ENCODE measurements at places on chromosomes 2 and 18.

- no peak for DNase-seq
Measured at GRCh38 chr2:69700381-69700780, 41.6 kb upstream of the ANXA4 start.

DNA sequence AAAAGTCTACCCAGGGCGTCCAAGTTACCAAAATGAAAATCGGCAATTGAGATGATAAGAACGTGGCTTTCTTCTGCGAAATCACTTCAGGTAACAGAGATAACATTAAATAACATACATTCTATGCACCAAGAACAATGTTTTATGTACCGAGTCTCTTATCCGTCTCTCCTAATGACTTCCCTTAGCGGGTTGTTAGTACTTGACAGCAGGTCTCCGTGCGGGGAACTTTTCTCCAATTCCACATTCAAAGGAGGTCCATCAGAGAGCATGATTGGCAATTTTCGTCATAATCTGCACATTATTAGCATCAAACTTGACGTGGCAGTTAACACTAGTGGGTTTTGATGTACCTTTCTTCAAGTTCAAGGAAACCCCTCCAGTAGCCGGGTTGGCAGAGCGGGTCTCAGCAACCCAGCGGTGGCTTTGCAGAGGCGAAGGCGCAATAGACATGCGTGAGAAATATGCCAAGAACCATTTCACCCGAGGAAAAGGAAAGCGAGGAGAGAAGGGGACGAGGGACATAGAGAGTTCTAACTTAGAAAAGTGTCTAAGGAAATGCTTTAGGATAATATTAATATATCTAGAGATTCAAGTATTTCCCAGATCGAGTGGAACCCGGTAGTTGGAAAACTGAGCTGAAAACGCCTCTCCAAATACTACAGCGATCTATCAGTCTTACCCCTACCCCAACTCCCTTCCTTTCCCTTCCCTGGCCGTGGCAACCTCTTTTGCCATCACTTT lies 5.0 kb downstream of the EVX2 start:
- no peak for DNase-seq

GRCh38 chr2:136246086-136246669 lies 128.2 kb upstream of the CXCR4 start:
- DNase-seq = no peak

- DNase-seq = no peak
Measured at GRCh38 chr18:73645160-73645715, 502.4 kb downstream of the FBXO15 start.

- DNase-seq = no peak
Measured at GRCh38 chr2:174686430-174686829, 77.8 kb downstream of the CHRNA1 start.

DNA sequence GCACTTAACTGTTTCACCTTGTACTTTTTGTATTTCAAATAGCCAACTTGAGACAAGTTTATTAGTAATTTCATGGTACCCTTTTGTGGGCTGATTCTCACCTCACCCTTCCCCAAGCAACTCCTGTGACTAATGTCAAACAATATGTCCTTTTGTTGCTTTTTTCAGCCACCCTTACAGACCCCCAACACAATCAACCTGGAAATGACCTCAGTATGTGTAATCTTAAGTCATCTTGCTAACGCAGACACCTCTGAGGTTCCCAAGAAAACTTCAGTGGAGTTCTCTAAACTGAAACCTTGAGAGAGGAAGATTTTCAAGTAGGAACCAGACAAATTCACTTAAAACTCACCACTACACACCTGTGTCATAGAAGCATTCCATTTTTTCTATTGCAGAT lies 69.5 kb downstream of the KYNU start:
- no peak for DNase-seq

DNA sequence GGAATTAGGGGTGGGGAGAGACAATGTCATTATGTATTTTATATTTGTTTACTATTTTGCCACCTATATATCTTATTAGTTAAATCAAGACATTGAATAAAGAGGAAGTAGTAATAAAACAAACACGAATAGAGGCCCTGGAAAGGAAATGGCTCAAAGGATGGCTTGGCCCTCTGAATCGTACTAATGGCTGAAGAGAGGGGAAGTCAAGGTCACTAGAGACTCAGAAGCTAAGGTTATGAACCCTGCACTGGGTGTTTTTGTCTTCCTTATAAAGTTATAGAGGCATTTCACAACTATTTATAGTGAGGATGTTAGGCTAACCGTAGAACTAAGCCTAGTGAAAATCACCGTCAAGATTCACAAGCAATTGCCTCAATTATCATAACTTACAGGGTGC lies 685.9 kb downstream of the ARHGAP15 start:
- no peak for DNase-seq

- no peak for DNase-seq
Measured at GRCh38 chr18:22839340-22839821, 93.7 kb upstream of the RBBP8 start.

DNA sequence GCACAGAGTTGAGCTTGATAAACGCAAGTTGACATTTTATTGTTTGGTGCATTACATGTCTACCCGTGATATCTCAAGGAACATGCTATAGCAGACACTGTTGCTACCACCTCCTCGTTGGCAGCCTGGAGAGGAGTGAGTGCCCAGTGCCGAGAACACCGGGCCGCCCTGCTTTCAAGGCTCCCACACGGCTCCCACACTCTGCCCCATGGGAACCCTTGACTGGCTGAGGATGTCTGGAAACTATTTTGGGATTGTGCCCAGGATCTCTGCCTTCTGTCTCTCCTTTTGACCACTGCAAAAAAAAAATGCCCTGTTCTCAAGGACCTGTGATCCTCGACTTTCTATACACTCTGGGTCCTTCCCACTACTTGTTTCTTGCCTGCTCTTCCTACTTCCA lies 21.1 kb downstream of the TET3 start:
- no peak for DNase-seq

- DNase-seq = no peak
Measured at GRCh38 chr2:239197146-239197545, 203.7 kb downstream of the HDAC4 start.

DNA sequence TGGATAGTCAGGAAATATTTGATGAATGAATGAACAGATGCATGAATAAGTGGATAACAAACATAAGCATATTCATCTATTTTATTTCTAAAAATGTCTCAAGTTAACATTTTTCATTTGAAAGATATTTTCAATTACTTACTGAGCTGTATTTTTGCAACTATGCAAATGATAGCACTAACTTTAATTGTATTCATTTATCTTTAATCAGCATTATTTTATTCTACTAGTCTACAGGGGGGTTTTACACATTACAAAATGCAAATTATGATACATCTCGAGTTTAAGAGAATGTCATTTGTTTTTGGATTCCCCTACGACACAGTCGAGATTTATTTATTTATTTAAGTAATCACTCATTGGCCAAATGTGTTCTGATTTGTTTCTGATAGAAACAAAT lies 530.6 kb downstream of the ERBB4 start:
- DNase-seq = no peak

- DNase-seq = no peak
Measured at GRCh38 chr2:55923091-55923981, at the start of gene EFEMP1. EFEMP1 (minus strand) TSS chr2:55923782; CDS start chr2:55922440, 1,342 bp downstream.

- no peak for DNase-seq
Measured at GRCh38 chr18:35934891-35935290, 37.6 kb upstream of the RMP24 start.

DNA sequence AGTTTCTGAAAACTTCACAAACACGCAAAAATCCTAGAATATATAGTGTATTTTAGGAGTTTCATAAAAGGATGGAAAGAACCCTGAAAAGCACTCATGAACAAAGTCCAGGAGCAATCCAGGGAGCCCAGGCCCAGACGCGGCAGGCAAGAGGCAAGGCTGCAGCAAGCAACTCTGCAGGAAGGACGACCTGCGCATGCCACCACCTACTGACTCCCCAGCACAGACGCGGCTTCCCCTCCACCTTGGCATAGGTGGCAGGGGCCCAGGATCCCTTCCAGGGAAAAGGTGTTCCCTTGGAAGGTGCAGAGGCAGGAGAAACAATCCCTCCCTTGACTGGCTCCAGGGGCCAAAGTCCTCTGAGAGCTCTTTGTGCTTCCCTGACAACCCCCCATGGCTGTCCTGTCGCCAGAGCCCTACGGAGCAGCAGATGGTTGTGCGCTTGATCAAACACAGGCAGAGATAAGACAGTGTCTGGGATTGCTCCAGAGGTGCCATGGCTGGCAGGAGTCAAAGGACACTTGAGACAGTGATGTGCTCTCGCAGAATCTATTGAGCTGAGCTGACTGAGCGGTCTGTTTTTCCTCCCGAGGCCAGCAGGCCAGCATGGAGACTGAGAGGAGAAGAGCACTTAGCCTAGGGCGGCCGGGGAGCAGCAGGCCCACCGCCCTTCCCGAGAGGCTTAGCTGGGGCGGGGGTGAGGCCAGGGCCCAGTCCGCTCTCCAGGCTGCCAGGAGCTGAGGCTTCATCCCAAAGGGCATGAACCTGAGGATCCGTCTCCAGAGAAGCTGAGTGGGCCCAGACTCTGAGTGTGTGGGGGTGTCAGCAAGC lies 10.8 kb upstream of the AMER3 start:
- DNase-seq = no peak

DNA sequence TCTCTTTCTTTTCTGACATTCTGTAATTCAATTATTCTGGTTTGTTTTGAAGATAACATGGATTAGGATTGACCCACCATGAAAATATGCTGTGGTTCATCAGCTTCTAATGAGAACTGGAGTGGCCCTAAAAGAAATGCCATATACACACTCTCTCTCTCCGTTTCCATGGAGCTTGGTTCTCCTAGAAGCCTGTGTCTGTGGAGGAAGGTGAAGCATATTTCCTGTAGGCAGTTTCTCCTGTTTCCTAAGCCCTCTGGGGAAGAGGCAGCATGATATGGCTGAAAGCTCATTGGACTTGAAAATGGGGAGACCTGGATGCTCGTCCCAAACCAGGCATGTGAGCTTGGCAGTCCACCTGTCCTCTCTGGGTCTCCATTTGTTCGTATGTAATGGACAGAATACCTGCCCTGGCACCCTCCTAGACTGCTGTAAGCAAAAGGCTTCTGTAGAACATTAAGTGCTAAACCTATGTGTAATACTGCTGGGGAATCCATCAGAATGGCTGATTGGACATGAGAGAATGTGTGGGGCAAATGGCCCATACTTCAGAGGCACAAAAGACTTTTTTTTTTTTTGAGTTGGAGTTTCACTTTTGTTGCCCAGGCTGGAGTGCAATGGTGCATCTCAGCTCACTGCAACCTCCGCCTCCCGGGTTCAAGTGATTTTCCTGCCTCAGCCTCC lies 75.3 kb upstream of the PPP1CB start:
- no peak for DNase-seq

GRCh38 chr2:167140767-167141166 lies 252.5 kb downstream of the XIRP2 start:
- DNase-seq = no peak

- DNase-seq = no peak
Measured at GRCh38 chr2:110804915-110805314, 72.5 kb downstream of the ACOXL start.

GRCh38 chr2:226270285-226271058 lies 529.1 kb downstream of the IRS1 start:
- DNase-seq = no peak

DNA sequence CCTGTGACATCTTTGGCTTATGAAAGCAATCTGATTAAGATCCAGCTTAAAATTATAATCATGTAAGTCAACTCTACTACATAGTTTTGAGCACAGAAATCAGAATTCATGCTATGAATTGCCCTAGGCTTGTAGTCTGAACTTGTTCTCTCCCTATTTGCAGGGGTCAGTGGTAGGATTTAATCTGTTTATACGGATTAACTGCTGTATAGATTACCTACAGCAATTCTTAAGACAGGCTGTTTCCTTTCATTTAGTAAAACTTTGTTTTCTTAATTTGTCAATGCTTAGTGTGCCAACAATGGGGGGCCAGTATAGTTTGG lies 287.9 kb downstream of the PDE11A start:
- no peak for DNase-seq

DNA sequence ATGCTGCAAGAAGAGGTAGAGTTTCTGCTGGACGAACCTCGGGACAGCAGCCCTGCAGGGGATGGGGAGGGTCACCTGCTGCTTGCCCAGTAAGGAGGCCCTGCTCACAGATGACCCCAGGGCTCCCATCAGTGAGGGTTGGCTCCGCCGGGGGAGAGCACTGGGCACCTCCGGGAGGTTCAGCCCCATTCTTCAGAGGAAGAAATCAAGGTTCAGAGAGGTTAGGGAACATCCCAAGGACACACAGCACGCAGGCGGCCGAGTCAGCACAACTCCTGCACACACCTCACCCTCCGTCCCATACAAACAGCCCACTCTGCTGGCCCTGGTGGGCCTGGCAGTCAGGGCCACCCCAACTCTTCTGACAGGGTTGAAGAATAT lies 11.7 kb upstream of the CCDC74B start:
- no peak for DNase-seq

DNA sequence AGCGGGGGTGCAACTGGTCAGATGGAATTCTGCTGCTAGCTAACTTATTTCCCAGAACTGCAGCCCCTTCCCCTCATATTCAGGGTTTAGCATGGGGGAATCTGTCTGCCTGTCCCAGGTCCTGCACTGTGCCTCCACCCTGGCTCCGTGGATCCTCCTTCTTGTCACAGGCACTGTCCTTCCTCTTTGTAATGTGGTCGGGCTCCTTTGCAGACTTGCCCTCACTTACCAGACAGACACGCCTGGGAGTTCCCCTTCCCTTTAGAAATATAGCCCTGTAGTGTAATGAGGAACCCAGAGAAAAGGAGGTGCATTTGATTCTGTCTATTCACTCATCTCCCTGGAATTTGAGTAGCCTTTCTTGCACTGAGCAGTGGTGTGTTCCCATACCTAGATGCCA lies 108.7 kb downstream of the TRIM43 start:
- DNase-seq = no peak

DNA sequence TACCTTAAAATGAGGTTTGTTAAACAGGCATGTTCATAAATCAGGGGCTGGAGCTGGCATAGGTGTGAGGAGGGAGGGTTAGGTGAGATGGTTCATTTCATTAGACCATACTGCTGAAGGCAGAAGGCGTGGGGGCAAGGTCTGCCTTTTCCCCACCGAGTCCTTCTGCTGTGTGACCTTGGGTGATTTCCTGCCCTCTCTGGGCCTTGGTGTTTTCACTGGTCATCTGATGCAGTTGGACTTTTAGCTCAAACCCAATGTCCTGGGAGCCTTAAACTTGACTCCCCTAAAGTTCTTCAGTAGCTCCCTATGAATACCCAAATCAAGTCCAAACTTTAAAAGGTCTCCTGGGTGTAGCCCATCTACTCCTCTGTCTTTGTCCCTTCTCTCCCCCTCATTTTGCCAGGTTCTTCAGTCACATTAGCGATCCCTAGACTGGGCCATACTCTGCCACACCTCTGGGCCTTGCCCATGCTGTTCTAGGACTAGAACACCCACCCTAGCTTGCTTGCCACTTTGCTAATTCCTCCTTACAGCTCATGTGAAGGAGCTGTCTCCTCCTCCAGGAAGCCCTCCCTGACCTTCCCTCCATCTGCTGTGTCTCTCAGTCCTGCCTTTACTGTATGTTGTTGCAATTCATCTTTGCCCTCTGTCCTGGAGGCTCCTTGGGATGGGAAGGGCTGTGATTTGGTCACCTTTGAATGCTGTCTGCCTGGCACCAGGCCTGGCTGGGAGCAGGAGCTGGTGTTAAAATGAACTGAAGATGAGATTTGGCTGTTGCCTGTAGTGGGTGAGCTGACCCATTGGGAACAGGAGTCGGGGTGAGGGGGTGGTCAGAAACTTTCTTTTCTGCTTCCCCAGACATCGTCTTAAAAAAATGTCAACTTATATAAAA lies 85.4 kb upstream of the HS6ST1 start:
- DNase-seq = no peak

All from activated naive CD4-positive, alpha-beta T cell (primary cell).